ENCODE measurements at places on chromosomes 3 and 15. TPM values are rescaled to one million over a fixed set of nuclear protein-coding genes. Genes with fewer than 3 reads are reported as not detected.
A peak's percentile ranks its signal among the peaks of the same experiment; 100 is the strongest.

The MYO5C gene
- polyA plus RNA-seq, result 0.14 TPM

The EFHB gene
- 0.33 TPM for polyA plus RNA-seq

The IGSF11 gene
- polyA plus RNA-seq, result 0.05 TPM

The MME gene
- 61.7 TPM for polyA plus RNA-seq

The DNAH12 gene
- polyA plus RNA-seq, result not detected

The CCR3 gene
- polyA plus RNA-seq, result not detected

The STXBP5L gene
- polyA plus RNA-seq, result not detected

The PATL2 gene
- 0.50 TPM for polyA plus RNA-seq

The TM4SF4 gene
- 0.29 TPM for polyA plus RNA-seq

The KLF13 gene
- polyA plus RNA-seq, result 17.4 TPM

The REC114 gene
- polyA plus RNA-seq, result not detected

The CTXND1 gene
- not detected for polyA plus RNA-seq

DNA sequence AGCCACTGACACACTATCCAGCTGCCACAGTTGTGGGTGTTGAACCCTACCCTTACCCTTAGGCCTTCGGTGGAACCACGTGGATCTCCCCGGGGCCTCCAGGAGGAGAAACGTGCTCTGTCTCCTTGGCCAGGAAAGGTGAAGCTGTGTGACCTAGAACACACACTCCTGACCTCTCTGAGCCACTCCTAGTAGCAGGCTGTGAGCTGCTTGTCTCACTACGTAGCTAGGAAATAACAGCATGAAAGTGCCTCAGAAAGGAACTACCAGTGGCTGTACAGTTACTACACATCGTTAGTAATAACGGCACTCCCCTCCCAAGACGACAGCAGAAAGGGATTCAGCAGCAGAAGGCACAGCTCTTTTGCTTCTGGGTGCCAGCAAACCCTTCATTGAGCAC, 36.2 kb upstream of the SLC6A6 start:
- DNase-seq, result no peak

DNA sequence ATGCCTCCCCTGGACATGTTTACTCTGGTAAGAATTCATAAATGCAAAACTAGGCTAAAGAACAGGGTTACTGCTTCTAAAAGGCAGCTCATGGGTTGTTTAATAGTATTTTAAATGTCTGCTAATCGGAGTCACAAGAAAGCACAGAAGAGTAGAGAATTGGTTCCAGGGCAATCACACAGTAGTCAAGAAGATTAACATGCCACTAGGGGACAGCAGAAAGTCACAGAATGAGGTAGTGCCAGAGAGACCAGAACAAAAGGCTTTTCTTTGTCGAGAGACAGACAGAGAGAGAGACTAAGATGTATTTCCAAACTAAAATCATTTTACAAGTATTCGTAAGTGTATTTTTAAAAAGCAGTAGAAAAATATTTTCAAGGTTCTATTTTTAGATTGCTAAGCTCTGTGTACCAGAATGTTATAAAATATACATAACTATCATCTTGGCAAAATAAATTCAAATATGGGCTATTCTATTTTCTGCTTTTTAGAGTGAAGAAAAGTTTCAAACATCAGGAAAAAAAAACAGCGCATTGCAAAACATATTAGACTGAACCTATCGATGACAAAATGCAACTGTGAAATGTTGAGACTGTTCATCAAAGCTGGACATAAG, 78.3 kb upstream of the CDIN1 start:
- peak; percentile 33 for DNase-seq

- no peak for DNase-seq
Measured at GRCh38 chr15:92597548-92597947, 58.0 kb downstream of the FAM174B start.

- DNase-seq, result no peak
Measured at GRCh38 chr3:5294356-5294755, 106.8 kb downstream of the EDEM1 start.

- DNase-seq, result no peak
Measured at GRCh38 chr3:149703466-149703865, 45.6 kb upstream of the WWTR1 start.

DNA sequence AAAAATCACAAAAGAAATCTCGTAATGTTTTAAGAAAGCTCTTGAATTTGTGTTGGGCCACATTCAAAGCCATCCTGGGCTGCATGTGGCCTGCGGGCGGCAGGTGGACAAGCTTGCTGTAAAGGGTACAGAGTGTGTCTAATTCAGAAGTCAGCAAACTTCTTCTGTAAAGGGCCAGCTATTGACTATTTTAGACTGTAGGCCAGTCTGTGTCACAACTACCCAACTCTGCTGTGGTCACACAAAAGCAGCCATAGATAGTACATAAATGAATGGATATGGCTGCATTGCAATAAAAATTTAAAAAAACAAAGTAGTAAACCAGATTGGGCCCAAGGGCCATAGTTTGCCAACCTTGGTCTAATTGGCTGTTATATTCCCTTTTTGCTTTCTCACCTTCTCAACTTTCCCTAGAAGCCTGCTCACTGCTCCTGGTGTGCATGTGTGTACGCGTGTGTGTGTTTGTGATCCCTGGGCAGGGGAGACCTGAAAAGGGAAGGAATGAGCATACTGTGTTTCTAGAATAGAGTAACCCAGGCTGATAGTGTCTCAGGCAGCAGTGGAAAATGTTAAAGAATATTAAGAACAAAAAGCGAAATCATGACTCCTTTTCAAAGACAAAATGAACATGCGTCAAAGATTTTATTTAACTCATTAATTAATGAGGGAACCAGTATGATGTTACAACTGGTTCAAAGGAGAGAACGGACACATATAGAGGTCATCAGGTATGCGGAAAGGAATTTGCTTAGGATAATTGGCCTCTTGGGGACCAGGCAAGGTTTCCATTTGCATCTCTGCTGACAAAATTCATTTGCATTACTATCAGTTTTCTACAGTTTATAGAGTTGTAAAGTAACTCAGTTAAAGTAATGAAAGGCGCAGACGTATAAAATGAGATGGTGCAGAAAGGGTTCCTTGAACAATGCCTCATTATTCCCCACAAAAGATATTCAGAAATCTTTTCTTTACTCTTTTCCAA, 248.0 kb downstream of the THSD4 start:
- no peak for DNase-seq

DNA sequence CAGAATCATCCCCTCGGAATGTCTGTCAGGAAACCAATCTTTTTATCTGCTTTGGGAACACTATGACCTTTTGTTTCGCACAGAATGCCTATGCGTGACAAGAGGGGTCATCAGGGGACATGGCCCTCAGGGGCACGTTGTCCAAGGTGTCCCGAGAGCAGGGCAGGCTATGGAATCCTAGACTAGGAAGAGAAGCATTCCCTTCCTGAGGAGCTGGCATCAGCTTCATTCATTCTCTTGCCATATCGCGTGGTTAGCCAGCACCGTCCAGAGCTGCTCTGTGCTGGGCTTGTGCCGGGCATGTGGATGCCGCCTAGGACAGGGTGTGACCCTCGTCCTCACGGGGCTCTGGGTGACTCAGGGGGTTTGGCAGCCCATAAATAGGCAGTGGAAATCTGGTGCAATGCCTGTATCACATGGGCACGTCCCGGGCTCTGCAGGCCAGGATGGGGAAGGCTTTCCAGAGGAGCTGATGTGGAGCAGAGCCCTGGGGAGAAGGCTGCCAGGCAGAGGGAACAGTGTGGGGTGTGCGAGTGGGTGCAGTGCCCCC, 117.8 kb downstream of the TMEM266 start:
- DNase-seq, result no peak

DNA sequence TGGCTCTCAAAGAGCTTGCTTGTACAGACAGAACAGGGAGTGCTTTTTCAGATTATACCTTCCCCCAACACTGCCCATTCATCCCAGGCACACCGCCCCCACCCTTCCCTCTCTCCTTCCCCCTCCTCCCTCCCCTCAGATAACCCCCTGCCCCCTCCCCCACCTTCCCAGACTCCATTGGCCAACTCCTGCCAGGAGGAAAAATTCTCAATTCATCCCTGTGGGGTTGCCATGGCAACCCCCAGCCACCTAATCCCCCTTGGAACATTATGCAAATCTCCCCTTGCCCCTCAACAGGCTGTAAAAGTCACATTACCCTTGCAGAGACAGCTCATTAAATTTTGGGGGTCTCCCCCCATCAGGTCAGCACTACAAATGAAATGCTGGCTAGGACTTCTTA, 14.3 kb downstream of the TLE3 start:
- no peak for DNase-seq

GRCh38 chr15:41979493-41980266, 7.3 kb upstream of the EHD4 start:
- no peak for DNase-seq

DNA sequence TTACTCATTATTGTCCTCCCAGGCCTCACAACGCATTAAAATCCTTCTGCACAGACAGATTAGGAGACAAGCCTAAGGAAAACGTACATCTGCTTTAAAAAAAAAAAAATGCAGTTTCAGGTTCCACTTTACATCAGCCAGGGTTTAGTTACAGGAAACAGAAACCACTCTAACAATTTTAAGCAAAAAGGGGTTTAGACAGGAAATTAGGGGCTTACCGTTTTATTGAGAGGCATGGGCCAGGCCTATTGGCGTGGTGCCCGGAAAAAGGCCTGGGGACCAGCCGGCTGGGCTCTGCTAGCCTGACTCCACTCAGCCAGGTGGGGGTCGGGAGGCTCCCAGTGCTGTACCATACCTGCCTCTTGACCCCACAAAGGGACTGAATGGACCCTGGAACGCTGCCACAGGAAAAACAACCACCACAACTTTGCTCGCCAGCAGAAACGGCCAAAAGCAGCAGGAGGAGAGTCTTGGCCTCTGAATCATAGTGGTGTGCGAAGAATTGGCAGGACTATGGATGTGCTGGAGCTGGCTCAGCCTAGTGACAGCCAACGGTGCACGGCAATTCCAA, 124.3 kb downstream of the CHSY1 start:
- DNase-seq, result peak; percentile 85

DNA sequence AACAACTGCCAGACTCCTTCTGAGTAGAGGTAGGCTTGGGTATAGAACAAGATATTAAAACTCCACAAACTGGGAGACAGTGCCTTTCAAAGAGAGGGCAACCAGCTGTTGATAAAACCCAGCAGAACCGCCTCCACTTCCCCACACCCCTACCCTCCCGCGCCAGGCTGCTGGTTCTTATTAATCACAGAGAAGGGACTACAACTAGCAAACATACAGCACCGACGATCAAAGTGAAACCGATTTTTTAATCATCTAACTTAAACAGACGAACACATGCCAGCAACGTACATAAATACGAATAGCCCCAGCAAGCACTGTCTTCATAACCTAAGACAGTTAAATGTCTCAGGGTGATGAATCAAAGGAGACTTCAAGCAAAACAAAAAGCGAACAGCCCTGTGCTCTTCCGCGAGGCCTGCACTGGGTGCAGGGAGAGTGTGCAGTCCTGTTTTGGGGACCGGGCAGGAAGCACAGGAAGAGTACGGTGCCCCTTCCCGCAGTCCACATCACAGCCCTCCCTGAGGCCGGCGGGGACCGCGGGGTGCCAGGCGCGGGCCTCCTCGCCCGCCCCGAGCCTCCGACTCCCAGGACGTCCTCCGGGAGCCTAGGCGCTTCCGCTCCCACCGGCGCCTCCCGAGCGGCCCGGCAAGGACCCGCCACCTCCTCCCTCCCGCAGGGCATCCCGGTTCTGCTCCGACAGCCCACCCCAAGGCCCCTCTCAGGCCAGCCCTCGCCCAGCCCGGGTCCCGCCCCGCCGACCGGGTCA, 75.1 kb upstream of the VGLL4 start:
- no peak for DNase-seq

- DNase-seq, result no peak
Measured at GRCh38 chr3:128763967-128764366, 38.0 kb downstream of the RAB7A start.

- peak; percentile 80 for DNase-seq
Measured at GRCh38 chr3:123678108-123678511, 93.3 kb upstream of the HACD2 start.

DNA sequence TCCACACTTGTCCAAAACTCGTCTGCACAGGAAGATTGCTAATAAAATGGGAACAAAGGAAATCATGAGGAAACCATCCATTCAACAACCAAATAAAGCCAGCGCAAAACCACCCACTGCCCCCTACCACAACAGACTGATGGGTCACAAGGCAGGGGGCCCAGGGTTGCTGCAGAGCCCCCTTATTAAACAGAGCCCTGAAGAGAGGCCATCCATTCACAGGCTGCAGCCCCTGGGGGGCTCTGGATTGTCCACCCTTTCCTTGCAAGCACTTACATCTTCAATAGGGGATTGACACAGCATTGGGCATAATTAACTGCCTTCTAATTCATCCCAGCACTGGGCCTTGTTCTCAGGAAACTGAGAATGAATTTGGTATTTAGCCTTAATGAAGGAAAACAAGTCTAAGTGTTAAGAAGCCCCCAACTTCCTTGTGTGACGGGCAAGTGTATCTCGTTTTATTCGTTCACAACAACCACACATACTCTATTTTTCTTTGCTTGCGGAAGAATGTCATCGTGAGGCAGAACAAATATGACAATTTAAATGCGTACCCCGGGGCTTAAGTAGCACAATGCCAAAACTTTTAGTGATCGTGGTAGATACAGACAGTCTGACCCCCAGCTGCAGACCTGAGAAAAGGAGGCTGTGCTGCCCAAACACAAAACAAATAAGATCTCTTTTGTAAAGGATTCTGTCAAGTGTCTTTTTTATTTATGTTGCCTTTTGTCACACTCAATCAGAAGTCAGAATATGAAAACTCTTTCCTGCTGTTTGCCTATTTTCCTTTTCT, 144.0 kb downstream of the SEMA6D start:
- DNase-seq, result no peak

DNA sequence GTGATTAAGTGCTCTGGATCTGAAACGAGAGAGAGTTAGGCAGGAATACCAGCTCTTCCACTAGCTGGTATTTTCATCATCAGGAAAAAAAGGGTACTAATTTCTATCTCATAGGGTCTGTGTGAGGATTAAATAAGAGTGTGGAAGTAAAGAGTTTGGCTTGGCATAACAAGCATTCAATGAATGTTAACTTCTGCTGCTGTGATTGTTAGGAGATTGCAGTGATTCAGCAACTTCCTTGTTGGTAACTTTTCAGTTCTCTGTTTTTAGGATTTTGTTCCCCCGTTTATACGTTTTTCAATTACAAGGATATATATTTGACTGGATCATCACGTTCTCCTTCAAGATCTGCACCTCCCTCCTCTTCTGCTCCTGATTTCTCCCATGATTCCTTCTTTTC, 65.9 kb upstream of the MYO5C start:
- DNase-seq, result no peak

DNA sequence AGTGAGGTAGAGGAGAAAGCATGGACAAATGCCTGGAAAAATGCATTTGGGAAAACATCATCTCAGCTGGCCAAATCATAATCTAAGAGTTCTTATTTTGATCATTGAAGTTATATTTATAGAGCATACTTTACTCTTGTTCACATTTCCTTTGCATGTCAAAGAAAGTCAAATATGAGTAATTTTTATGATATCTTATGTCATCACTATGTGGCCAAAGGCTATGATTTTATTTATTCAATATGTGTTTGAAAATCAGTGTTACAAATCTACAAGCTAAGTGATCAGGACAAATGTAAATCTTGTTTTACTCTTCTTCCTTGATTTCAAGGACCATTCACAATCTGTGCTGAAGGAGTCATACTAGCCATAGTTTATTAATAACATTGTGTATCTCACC, 237.2 kb upstream of the DPH6 start:
- DNase-seq, result no peak

- peak; percentile 36 for DNase-seq
Measured at GRCh38 chr3:8622873-8623691, 21.5 kb downstream of the SSUH2 start.

GRCh38 chr15:84079885-84080777, 155.4 kb upstream of the GOLGA6L4 start:
- no peak for DNase-seq

GRCh38 chr3:158790901-158791589, 10.8 kb upstream of the MFSD1 start:
- DNase-seq, result no peak
